Muscle of leg (tissue), 16 donors: ENCODE measurements at places on chromosomes 2 and 18.

GRCh38 chr2:143217512-143218115, 88.4 kb downstream of the ARHGAP15 start:
- DNase-seq = no peak

DNA sequence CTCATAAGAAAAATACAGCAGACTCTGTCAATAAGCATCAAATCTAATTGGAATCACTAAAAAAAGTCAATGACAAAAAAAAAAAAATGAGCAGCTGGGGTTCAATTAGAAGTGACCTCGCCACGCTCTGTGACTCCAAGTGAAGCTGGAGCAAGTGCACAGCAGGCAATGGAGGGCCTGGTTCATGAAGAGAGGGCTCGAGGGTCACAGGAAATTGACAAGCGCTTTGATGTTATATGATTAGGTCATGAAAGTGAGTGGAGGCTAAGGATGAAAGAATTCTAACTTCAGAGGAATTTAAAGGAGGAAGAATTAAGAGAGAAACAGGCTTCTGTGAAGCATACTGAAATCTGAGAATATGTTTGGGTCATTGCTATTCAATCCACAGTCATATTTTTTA, 85.4 kb upstream of the TMEM18 start:
- no peak for DNase-seq

- no peak for DNase-seq
Measured at GRCh38 chr18:52652391-52652790, 312.4 kb downstream of the DCC start.

DNA sequence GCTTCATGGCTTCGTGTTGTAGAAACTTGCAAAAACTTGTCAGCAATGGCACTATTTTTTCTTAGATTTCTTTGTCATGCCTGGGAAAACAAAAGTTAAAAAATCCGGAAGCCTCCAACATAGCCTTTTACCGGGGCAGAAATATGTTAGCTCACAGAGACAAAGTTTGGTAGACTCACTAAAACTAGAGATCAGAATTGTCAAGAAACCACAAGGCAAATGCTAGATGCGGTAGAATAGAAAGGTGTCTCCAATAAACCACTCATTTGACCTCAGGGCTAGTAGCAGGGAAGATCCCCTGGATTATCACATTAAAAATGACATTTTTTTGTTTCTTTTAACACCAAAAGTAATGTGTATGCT, 405 bp downstream of the CASP10 start:
- no peak for DNase-seq

DNA sequence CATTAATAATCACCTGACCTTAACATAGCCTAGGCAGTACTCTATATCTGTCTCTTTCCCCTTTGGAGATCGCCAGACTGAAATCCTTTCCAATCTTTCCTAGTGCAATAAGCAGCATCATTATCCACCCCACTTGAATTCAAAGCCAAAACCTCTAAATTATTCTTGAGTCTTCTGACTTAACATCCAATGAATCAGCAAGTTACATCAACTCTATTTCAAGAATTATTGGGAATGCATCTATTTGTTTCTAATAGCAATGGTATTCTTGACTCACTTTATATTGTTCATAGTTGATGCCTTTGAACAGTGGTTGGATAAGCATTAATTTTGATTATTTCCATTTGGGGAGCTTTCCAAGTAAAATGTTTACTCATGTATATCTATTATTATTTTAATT, 144.8 kb downstream of the ZNF804A start:
- no peak for DNase-seq

DNA sequence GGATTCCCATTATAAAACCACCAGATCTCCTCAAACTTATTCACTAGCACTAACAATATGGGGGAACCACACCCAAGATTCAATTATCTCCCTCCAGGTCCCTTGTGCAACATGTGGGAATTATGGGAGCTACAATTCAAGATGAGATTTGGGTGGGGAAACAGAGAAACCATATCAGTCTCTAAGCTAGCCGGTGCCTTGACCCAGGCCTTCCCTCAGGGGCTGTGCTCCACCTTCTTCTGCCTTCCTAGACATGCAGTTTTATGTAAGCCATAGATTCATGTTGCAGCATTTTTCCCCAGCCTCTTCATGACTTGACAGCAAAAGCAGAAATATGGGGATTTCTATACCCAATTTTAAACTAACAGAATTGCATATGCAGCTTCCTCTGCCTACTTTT, 559.2 kb downstream of the TNS1 start:
- DNase-seq = no peak

GRCh38 chr2:55301277-55301676, 32.2 kb upstream of the MTIF2 start:
- no peak for DNase-seq

DNA sequence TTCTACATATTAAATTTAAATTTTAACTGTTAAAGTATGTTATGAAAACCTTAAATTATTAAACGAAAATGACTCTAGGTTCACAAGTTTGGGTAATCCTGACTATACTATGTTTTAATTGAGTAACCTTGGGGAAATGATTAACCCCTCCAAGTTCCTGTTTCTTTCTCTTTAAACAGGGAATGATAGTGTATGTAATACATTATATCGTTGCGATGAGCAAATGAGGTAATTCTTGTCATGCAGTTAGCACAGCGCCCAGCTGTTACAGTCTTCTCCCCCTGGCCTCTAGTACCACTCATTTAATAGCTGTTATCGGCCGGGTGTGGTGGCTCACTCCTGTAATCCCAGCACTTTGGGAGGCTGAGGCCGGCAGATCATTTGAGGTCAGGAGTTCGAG, 80.4 kb downstream of the MTA3 start:
- no peak for DNase-seq

GRCh38 chr18:64806691-64807090, 657.8 kb upstream of the LINC00305 start:
- DNase-seq = peak; percentile 45
